ENCODE measurements at places on chromosomes 16 and 17.
A peak's percentile ranks its signal among the peaks of the same experiment; 100 is the strongest.

DNA sequence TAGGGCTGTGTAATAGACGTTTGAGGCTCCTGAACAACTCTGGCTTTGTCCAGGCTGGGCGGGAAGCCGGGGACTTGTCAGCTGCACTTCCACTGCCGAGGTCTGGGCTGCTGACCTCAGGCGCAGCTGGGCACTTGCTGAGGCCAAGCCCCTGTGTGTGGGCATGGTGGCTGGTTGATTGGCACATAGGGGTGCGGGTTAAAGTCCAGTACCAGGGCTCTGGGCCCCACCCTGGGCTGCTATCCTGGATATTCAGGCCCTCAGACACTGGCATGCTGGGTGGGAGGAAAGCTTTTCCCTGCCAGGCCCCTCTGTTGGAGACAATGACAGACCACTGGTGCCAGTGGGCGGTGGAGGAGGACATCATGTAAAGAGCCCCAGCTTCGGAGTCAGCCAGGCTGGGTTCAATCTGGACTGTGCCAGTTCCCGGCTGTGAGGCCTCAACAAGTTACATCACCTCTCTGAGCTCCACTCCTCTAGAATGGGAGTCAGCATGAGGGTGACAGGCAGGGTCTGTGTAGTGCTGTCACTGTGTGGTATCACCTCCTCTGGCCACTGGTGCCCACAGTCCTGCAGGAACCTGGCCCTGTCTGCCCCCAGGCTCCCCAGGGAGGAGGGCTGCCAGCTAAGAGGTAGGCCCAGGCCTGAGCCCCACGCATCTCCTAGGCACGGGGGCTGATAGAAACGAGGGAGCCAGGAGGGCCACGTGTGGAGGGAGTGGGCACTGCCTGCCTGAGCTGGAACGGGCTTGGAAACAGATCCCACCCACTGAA is 42.5 kb downstream of the PSME3IP1 start:
- DNase-seq: no peak

DNA sequence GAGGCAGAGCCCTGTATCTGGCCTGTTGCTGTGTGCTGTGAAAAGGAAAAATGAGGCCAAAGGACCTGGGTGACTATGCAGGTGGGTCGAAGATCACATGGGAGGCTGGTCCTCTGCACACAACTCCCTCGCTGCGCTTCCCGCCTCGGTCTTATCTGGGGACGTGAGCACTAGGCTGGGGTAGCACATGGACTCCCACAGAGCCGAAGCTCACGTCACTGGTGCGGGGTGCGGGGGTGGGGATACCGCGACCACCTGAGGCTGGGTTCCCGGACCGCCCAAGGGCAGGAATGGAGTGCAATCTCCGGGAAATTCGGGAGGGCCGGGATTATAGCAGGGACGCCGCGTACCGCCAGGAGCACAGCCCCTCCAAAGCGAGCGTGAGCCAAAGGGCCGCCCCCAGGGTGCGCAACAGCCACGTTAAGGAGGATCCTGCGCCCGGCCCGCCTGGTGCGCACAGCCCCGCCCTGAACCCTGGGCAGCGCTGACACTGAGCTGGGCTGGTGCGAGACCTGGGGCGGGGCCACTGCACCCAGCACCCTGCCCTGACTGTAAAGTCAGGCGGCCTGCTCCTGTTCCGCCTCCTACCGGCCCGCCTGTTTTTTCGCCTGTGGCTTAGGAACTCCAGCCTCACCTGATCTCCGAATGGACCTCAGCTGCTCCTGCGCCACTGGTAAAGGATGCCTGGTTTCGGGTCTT is 4.8 kb downstream of the MT1A start:
- no peak for DNase-seq

- no peak for DNase-seq
These were observed 64.3 kb downstream of the CENPV start for GRCh38 chr17:16288860-16289571.

- DNase-seq: no peak
These were observed 66.1 kb downstream of the ABCC6 start for GRCh38 chr16:16157166-16157565.

DNA sequence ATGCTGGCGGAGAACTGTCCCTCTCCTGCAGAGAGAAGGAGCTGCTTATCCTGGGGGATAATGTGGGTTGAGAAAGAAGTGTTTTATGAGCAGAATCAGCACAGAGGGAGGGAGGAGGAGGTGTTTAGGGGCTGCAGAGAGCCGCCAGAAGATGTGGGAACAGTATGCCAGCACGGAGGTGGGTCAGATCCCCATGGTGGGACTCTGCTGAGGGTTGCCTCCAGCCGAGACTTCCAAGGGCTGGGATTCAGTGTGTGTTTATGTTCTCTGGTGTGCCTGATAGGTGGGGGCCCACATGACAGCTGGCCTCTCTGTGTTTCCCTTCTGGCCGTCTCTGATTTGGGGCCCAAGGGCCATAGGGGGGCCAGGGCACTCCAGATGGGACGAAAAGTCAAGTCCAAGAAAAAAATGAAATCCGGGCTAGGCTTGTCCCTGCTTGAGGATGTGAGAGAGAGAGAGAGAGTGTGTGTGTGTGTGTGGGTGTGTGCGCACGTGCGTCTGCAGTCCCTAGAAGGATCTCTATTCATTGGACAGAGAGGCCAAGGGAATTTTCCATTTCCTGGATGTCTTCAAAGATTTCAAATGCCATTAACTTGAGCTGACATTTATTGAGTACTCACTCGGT is 21.6 kb downstream of the PRKCB start:
- DNase-seq: no peak

DNA sequence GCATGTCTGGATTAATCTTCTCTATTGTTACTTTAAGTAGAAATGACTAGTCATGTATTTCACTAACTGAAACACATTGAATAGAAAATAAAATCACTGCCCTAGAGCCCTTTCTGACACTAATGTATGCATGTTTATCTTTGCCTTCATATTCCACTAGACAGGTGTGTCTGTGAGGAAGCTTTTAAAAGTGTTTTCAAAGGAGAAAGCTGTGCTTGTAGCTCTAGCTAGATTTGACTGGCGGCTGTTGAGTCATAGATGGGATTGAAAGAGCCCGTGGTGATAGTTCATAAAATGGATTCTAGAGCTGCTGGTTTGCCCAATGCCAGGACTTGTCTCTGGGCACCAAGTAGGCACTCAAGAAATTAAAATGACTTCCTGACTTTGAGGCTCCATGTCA is 189.0 kb upstream of the PIRT start:
- no peak for DNase-seq

DNA sequence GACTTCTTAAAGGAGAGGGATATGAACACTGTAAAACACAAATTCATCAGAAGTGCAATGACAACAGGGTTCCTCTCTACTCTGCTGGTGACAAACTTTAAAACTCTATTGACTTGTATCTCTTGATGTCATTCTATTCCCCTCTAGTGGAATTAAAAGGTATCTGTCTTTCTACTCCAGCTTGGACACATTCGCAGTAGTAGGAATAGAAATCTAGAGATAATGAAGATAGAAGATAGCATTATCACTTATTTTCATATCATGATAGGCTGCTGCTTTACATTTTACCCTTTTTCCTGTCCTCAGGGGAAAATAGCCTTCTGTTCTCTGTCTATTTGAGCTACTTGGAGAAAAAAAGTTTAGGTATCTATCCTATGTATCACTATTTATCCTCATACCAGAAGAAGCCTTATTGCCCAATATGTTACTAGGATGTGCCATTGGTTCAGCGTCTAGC is 209.6 kb upstream of the CACNG5 start:
- DNase-seq: peak; percentile 13

- no peak for DNase-seq
These were observed 52.6 kb downstream of the ZFHX3 start for GRCh38 chr16:72995151-72995881.

DNA sequence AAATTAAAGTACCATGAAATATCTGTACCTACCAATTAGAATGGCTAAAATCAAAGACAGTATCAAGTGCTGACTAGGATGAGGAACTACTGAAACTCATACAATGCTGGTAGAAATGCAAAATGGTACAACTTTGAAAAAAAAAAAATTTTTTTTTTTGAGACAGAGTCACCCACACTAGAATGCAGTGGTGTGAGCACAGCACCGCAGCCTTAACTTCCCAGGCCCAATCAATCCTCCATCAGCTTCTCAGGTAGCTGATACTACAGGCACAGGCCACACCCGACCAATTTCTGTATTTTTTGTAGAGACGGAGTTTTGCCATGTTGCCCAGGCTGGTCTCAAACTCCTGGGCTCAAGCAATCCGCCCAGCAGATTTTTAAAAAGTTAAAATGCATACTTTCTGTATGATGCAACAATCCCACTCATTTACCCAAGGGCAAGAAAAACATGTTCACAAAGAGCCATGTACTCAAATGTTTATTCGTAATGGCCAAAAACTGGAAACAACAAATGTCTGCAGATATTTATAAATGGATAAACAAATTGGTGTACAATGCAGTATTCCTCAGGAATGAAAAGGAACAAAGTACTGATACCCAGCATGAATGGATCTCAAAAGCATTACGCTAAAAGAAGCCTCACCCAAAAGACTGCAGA is 8.7 kb downstream of the SMURF2 start:
- DNase-seq: no peak

DNA sequence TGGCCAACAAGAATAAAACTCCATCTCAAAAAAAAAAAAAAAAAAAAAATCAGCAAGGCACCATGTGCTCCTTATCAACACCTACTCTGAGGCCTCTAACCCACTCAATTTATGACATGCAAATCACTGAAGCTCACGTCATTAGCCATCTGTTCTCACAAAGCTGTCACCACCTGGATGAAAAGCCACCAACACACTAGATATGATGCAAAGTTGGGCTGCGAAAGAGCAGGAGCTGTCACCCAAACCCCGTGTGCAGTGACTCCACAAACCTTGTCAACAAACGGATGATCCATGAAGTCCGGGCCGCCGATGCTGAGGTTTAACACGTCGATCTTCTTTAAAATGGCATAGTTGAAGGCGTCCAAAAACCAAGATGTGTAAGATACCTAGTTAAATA is 25.3 kb downstream of the MBTPS1 start:
- DNase-seq: no peak

DNA sequence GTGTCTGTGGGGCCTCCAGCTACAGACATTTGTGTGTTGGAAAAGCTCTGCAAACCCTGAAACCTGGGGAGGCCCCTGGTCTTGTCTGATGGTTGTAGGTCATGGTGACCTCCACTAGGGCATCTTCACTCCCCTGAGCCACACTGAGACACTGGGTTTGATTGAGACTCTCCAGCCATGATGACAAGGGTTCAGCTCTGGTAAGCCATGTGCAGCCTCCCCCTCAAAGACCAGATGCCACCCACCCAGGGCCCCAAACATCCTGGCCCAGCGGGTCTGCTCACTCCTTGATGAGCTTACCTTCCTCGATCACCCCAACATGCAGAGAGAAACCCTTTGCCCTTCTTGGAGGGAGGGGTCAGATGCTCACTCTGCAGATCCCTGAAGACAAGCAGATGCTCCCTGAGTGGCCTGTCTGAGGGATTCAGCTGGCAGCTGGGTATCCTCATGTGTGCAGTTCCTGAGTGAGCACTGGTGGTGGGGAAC is 101.6 kb downstream of the METRNL start:
- DNase-seq: no peak
